ENCODE measurements at places on chromosomes 6 and 20.

DNA sequence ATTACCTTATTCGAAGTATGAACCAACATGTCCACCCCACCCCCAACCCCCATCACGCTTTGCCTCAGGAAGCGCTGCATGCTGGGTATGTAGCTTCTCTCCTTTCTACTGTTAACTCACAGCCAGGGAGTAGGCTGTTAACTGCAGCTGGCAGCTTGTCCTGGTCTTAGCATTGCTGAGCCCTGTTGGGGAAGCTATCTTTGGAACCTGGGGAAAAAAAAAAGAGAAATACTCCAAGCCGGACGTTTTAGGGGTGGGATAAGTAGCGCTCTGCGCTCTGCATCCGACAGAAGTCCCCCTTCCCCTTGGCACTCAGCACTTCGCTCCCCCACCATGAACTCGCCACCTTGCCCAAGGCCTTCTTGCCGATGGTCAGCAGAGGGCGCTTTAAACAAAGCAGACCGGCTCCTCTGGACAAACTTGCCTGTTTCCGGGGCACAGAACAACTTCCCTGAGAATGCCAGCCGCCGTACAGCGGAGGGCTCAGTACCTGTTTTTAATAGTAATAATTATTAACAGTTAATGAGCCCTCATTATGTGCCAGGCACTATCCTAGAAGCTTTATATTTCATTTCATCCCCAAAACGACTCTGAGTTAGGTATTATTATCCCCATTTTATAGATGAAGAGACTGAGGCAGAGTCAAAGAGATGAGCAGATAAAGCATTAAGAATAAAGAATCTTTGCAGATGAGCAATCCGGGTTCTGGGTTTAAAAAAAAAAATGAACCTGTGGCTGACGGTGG lies 35.2 kb upstream of the MDFI start:
- H3K4me1 ChIP-seq = no peaks in the 10 kb centered on the region
- DNase-seq = peak; percentile 79
- no peak overlapping the region for H3K4me3 ChIP-seq
- no peaks in the 10 kb centered on the region for H3K36me3 ChIP-seq
- H3K27me3 ChIP-seq = no peaks in the 10 kb centered on the region

- no peaks in the 10 kb centered on the region for H3K4me1 ChIP-seq
- H3K36me3 ChIP-seq = no peaks in the 10 kb centered on the region
- peak; percentile 6 for DNase-seq
- H3K27ac ChIP-seq = no peak overlapping the region
- H3K27me3 ChIP-seq = no peaks in the 10 kb centered on the region
Measured at GRCh38 chr20:63103402-63104311, 96.9 kb upstream of the BHLHE23 start.

DNA sequence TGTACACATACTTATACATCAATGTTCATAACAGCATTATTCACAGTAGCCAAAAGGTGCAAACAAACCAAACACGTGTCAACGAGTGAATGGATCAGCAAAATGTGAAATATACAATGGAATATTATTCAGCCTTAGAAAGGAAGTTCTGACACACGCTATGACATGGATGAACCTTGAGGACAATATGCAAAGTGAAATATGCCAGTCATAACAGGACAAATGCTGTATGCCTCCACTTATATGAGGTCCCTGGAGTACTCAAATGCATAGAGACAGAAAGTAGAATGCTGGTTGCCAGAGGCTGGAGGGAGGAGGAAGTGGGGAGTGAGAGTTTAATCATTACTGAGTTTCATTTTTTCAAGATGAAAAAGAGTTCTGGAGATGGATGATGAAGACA lies 37.8 kb upstream of the IGF2R start:
- no peak overlapping the region for H3K4me3 ChIP-seq
- no peak for DNase-seq
- H3K36me3 ChIP-seq = no peaks in the 10 kb centered on the region
- H3K27me3 ChIP-seq = no peaks in the 10 kb centered on the region
- no peak overlapping the region for H3K27ac ChIP-seq

GRCh38 chr6:47710295-47710694 lies 11.9 kb downstream of the ADGRF4 start:
- H3K27ac ChIP-seq = no peak overlapping the region
- DNase-seq = no peak
- no peak overlapping the region for H3K4me3 ChIP-seq
- no peaks in the 10 kb centered on the region for H3K4me1 ChIP-seq

Data from fibroblast of lung (primary cell).